Activated naive CD4-positive, alpha-beta T cell (primary cell): ENCODE measurements at places on chromosomes 3 and 15.

GRCh38 chr3:51391566-51392354 lies 675 bp downstream of the RBM15B start:
- peak; percentile 35 for DNase-seq

DNA sequence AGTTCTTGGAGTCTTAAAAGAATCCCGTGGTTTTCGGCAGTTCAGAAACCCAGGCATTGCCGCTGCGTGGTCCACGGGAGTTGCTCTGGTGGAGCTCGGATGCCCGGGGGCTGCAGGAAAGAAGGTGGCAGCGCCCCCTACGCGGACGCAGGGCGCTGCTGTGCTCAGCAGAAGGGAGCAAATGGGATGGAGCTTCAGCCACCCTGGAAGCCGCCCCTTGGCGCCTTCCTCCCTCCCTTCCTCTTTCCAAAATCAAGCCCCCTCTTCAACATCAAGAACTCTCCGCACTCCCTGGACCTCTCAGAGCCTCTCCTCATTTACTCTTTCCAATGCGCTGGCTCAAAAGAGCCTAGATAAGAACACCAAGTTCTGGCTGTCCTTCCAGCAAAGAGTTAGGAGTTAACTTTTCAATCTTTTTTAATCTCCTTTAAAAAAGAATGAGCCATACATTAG lies 880 bp upstream of the CHRNA7 start:
- no peak for DNase-seq

GRCh38 chr15:90221246-90221900 lies 12.4 kb downstream of the CIB1 start:
- no peak for DNase-seq

- no peak for DNase-seq
Observed at GRCh38 chr15:27831384-27832236, 267.5 kb downstream of the OCA2 start.

- no peak for DNase-seq
Observed at GRCh38 chr3:124885466-124886167, 1.5 kb downstream of the ITGB5 start.

GRCh38 chr15:31178705-31179104 lies 77.2 kb upstream of the TRPM1 start:
- DNase-seq, result no peak

GRCh38 chr3:186640473-186640818 lies 247 bp downstream of the FETUB start:
- DNase-seq, result no peak

DNA sequence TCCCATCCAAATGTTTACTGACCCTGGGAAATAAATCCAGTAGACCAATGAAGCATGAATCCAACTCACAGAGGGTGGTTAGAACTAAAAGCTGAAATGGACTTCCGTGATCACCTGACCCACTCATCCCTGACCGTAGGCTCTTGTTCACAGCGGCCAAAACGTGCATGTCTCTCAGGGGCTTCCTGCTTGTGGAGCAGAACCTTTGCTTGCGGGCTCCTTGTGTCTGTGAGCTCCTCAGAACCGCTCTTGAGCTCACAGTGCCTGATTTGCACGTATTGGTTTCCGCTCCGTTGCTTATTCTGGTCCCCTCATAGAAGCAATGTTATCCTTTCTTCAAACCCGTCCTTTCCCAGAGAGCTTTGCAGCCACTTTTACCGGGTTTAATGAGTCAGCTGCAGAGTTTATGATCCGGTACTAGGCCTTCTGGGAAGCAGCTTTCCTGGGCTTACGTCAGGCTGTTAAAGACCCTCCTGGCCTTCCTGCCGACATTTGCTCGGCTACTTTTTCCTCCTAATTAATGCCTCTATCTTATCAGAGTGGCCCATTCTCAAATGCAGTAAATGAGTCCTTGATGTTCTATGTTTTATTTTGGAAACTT lies 35.4 kb downstream of the LIPC start:
- no peak for DNase-seq

- DNase-seq, result no peak
Observed at GRCh38 chr15:85871545-85871944, 76.8 kb upstream of the KLHL25 start.

DNA sequence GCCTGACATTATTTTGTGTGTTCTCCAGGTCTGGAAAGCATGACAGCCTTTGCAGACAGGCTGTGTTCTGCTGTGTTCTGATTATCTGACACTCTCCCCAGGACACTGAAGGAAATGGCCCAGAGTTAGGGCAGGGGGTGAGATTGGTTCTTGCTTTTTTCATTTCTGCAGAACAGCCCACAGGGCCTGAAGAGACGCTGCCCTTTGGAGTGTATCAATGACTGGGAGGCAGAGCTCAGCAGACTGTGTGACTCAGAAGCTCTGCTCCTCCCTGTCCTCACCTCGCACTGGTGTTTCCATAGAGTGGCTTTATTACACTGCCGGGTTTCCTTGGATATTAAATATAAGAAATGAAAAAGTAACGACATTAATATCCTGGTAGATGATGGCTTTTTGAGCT lies 523.6 kb downstream of the NTRK3 start:
- DNase-seq, result no peak

DNA sequence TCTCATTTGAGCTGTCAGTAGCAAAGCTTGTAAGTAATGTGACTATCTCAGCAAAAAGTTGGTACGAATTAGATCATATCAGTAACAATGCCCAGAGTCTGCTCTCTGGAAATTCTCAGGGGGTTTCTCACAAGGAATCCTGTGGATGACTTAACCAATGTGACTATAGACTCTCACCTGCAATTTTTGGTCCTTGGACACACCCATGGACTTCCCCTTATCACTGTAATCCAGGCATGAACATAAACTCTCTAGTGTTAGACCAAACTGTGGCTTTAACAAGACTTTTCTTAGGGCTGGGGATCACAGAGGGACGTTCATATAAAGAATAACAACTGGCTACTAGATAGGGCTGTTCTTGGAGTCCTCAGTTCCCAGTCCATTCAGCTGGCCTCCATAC lies 3.9 kb upstream of the ZNF80 start:
- no peak for DNase-seq

- DNase-seq, result no peak
Observed at GRCh38 chr3:62057339-62058047, 315.9 kb downstream of the FEZF2 start.

- DNase-seq, result no peak
Observed at GRCh38 chr3:71585131-71585530, 1.6 kb upstream of the FOXP1 start.

DNA sequence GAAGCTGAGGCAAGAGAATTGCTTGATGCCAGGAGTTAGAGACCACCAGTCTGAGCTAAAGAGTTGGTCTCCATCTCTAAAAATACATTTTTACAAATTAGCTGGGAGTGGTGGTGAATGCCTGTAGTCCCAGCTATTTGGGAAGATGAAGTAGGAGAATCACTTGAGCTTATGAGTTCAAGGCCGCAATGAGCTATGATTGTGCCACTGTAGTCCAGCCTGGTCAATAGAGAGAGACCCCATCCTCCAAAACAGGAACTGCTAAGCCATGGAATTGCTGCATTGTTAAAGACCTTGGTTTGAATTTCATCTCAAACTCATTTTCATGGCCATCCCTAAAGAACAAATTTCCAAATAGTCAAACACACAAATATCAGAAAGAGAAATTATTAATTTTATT lies 113.9 kb upstream of the AGTR1 start:
- DNase-seq, result no peak

- DNase-seq, result no peak
Observed at GRCh38 chr3:26622621-26623418, at the start of gene LRRC3B. LRRC3B (plus strand) TSS chr3:26622772; CDS start chr3:26709673, 86,901 bp downstream.

DNA sequence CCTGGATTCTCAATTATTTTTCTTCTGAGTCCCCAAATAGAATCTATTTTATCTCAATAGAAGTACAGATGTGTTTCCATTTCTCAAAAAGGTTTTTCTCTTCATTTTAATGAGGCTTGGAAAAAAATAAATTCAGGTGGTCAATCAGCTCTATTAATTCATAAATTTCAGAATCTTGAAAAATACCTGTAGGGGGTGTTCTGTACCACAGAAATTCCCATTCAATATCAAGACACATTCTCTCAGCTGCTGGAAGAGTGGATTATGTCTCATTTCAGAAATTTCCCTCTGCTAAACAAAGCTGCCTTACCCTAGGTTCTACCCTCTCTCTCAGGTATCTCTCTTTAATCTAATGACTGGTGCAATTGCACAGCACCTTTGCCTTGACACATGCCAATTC lies 1121.2 kb downstream of the SI start:
- no peak for DNase-seq

DNA sequence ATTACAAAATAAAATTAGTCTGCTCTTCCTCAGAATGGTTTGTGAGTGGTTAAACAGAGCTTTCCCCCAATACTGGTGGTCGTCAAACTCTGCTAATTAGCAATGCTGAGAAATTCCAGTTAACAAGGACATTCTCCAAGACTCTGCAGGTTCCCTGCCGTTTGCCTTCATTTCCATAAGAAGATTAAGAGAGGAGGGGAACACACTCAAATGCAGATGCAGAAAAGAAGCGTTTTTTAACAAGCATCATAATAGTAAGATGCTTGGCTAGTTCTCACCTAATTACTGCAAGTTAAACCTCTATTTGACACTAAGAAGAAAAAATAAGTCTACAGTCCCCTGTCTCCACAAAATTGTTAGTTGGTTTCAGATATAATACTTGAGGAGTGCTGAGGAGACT lies 3.7 kb upstream of the SOX2 start:
- DNase-seq, result no peak

DNA sequence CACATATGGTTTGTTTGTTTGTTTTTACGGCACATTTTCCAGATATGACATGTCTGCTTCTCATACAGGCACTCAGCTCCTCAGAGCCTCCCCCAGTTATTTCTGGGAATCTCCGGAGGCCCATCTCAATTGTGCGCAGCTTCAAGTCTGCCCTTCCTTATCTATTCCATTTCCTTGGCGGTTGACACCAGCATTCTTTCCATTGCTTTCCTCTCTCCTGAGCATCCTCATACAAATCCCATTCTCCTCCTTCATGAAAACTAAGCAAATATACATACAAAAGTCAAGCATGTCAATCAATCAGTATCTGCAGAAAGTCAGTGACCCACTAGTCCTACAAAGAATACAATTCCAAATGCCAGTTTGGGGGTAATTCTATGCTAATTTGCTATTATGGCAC lies 166.7 kb downstream of the SQOR start:
- DNase-seq, result no peak

DNA sequence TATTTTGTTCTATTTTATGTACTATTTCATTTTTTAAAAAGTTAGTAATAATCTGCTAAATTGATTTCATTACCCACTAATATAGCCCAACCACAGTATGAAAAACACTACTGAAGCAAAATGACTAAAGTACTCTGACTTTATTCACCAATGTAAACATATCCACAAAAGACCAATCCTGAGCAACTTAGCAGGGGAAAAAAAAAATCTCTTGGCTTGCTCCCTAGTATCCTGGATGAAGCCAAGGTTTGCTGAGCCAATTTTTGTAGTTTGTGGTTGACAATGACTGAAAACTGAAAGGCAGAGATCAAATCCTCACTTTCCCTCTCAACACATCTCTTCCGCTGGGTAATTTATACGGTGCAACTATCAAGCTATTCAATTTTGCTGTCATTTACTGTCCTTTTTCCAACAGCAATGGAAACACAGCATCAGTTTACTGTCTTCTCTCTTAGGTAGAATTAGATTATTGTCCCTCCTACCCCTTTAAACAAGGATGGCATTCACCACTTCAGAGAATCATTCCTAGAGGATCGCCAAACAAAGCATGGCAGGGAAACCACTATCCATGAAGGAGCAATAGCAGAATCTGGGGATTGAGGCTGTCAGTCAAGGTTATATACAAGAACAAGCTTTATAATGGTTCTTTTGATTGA lies 149.7 kb downstream of the THRB start:
- DNase-seq, result no peak
